ENCODE measurements at places on chromosomes 4 and X.

DNA sequence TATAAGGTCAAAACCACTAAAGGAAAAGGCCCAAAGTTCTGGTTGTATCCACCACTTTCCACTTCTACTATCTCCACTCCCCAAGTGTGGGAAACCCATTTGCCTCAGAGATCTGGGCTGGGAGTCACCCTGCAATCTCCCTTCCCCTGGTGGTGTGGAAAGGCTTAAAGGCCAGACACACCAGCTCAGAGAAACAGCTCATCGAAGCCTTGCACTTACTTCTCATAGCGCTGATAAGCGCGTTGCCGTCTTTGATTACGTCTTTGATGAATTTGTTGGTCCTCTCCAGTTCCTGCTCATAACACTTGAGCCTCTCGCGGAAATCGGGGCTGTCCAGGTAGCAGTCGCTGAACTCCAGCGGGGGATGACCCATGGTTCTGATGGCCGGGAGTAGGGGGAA lies 647 bp downstream of the OPHN1 start:
- no peak for DNase-seq

DNA sequence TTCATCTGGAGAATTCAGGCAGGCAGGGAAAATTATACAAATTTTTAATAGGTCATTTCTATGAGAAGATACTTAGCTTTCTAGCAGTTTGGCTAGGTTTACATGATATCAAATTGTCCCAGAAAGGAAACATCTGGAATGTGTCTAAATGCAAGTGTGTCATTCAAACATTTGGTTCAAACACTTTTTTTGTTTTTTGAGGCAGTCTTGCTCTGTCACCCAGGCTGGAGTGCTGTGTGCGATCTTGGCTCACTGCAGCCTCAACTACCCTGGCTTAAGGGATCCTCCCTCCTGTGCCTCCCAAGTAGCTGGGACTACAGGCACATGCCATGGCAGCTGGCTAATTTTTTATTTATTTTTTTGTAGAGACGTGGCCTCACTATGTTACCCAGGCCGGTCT lies 31.6 kb downstream of the SPARCL1 start:
- no peak for DNase-seq

- no peak for DNase-seq
Measured at GRCh38 chrX:69959712-69960111, 90.0 kb downstream of the AWAT2 start.

DNA sequence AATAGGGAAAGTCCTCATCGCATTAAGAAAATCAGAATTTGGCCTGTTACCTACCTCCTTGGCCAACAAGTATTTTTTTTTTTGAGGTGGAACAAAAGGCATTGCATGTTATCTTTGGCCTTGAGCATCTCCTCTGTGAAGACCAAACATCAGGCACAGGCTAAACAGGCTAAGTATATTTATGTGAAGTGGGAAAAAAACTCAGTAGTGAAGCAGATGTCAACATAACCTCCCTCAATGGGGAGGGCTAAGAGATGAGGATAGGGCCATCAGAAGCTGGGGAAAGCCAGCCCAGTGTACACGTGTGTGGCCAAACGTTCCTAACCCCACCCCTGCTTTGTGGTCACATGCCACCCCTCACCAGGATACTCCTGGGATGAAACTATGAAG lies 102.5 kb downstream of the FNIP2 start:
- no peak for DNase-seq

- DNase-seq, result no peak
Measured at GRCh38 chr4:2305766-2306501, 44.0 kb upstream of the MXD4 start.

DNA sequence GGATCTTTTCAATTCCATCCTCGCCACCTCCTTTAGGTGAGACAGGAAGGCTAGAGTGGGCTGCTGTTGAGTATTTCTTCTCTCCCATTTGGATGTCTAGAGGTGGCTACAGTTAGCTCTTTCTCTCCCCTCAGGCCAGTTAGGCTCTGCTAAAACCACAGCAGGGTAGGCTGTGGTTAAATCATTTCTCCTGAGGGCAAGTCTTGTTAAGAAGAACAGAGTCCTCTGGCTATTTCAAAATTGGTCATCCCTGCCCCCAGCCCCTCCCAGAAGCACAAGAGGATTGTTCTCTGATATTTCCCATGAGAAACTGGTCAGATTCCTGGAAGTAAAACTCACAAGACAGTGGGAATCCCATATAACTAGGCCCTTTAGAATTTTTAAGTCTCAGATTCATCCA lies 1359.5 kb downstream of the TECRL start:
- DNase-seq, result no peak

DNA sequence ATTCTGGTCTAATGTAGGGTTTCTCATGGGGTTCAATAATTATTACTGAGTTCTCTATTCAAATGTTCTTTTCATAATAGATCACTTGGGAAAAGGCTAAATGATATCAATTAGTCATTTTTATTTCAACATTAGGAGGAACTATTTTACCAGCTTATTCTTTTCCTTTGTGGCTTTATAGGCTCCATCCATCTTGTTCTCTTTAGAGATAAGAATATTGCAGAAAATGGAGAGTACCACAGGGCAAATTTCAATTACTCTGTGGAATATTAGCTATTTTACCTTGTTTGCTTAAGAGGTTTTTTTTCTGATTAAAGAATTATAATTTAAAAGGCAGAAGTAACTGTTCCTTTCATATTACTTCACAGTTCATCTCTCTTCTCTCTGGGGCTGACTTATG lies 55.8 kb downstream of the MAP9 start:
- DNase-seq, result no peak

DNA sequence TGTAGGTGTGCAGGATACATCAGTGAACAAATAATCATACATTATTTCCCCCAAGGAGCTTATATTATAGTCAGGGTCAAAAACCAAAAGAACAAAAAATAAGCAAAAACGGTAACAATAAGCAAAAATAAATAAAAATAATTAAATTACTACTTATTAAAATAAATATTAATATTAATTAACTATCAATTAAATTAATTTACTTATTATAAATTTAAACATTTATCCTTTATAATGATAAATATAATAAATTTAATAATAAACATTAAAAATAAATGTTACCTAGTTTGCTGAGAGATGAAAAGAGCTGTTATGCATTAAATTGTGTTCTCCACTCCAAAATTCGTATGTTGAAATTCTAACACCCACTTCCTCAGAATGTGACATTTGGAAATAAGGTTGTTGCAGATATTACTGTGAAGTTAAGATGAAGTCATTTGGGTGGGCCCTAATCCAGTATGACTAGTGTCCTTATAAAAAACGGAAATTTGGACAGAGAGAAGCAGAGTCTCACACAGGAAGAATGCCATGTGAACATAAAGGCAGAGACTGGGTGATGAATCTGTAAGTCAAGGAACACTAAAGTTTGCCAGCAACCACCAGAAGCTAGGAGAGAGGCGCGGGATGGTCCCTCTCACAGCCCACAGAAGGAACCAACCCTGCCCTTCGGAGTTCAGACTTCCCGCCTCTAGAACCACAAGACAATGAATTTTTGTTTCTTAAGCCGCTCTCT lies 67.2 kb upstream of the IBSP start:
- DNase-seq, result no peak

- DNase-seq, result no peak
Measured at GRCh38 chr4:185719500-185719858, 92.5 kb downstream of the SORBS2 start.

GRCh38 chr4:20983763-20984575 lies 283.7 kb downstream of the PACRGL start:
- peak; percentile 68 for DNase-seq

DNA sequence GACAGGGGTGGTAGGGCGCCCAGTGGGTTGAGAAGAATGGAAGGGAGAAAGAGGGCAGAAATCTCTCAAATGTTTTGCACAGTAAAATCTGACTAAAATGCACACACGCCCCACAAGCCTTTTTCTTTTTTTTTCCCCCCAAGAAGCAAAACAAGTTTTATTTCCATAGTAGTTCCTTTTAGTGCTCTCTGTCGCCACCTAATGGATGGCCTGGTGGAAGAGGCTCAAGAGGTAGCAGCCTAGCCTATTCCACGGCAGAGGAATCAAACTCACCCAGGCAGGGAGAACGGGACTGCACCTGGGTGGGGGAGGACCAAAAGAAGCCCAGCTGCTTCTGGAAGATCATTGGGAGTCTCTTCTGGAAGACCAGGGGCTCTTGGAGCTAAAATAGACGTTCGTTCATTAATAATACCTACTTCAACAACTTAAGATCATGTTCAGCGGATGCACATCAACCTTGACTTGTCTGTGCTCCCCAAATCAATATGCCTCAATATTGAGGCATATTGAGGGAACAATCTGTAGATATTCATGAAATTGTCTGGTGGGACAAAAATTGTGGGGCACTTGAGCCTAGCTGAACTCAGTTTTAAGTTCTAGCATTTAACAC lies 31.6 kb upstream of the IRAK1 start:
- peak; percentile 36 for DNase-seq

GRCh38 chrX:31603411-31604120 lies 531.7 kb upstream of the FTHL17 start:
- no peak for DNase-seq

- DNase-seq, result no peak
Measured at GRCh38 chr4:134326866-134327265, 125.3 kb upstream of the PABPC4L start.

GRCh38 chr4:98110214-98110613 lies 33.1 kb downstream of the STPG2 start:
- no peak for DNase-seq

GRCh38 chrX:675955-676295 lies 45.3 kb downstream of the SHOX start:
- no peak for DNase-seq

GRCh38 chr4:41600243-41600912 lies 62.4 kb downstream of the LIMCH1 start:
- no peak for DNase-seq

DNA sequence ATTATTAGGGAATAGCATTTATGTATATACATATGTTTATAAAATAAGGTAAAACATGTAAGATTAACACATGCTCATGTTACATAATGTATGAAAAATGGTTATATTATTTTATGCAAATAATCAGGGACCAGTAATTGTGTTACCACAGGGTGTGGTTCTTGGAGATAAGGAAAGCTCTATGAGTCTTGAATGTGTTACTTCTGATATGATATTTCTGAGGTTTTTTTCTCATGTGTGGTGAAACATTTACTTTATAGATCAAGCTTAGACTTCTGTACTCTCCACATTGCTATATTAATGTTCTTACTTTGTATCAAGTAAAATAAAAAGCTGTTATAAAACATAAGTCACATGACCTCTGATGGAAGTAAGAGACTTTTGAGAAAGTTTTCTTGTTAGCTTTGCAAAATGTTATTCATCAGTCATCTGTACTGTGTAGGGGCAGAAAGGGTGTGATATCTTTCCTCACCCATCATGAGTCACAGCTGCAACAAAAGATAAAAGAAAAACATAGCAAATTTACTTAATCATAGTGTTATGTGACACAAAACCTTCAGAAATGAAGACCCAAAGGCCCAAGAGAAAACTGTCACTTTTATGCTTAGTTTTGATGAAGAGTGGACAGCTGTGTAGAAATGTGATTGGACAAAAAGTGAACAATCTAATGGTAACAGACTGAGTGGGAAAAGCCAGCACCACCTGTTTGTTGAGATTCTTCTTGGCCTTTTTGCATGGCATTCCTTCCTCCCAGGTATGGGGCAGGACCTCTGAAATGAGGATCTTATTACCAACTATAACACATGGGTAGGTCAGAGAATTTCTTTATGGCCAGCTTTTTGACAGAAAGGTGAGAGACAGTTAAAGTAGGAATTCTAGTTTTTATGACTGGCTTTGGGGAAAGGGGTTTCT lies 632.3 kb downstream of the PDHA2 start:
- DNase-seq, result no peak

DNA sequence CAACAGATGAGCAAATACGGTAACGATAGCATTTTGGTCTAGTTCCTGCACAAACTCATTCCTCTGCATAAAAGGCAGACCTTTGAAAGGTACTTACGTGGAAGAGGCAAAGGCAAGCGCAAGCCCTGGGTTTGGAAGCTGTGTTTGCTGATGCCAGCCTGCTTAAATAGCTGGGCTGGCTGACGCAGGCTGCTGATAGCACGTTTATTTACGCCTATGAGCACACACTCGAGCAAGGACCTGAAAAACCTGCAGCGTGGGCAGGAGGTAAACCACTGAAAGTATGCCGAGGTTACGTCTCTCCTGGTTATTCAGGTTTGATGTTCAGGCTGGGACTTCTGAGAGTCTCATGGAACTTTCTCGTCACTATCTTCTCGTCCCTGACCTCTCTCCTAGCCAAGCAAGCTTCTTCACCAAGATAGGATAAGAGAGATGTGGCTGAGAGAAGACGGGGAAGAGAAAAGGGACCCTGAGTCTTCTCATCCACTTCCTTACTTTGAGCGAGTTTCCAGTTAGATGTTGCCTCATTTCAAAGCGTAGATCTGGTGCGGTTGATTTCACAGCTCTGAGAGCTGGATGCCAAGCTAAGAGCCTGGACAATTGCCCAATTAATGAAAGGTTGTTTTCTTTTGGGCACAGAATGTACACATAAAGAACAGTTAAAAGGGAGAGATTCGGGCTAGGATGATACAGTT lies at the start of gene HOPX:
Gene HOPX (minus strand): TSS at position 139 of the 695 bp plus-strand sequence. CDS start 23,480 bp downstream, outside the sequence.
- peak; percentile 10 for DNase-seq

GRCh38 chr4:61953386-61953785 lies 753.3 kb downstream of the ADGRL3 start:
- DNase-seq, result no peak

DNA sequence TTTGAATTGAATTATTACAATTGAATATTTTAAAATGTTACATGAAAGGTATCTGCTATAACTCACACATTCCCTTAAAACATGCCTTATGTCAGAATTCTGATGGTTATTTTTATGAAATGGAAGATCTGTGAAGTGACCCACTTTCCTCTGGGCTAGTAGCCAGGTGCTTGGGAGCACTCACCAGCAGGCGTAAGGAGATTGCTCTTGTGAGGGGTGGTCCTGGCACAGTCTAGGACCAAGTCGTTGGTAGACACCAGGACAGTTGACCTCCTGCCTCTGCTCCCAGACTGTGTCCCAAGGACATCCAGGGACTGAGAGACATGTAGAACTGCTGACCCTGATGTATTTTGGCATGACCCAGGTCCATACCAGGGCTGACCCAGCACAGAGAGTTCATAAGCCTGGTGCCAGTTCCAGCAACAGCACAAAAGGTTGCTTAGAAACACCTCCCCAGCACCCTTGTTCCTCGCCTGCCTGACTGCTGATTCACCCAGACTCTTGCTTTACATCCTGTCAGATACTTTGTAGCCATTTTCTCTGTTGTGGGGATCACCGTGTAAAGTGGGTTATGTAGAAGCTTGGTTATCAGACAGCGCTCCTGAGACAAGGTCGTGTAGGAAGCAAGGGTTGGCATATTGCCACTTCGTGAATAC lies 48.5 kb downstream of the NELFA start:
- DNase-seq, result no peak

GRCh38 chr4:1021386-1022050 lies 10.1 kb downstream of the FGFRL1 start:
- DNase-seq, result no peak

- no peak for DNase-seq
Measured at GRCh38 chr4:70000711-70001110, 4.9 kb downstream of the STATH start.

- DNase-seq, result no peak
Measured at GRCh38 chr4:25875281-25875745, 12.5 kb upstream of the SEL1L3 start.

DNA sequence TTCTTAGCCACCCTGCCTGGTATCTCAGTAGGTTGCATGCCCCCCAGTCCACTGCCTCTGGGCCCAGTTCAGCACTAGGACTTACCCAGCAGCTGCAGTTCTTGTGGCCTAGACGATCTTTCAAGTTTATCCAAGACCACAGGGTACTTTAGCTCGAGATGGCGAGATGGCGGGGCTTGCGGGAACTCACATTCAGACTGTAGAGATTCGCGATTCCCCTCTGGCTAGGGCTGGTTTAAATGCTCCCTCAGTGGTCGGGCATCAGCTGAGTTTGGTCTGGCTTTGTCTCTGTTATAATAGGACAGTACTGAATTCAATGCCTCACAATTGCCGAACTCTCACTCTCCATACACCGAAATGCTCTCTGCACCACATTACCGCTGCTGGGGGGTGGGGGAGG lies 18.4 kb upstream of the RFC1 start:
- DNase-seq, result no peak

Data from substantia nigra (tissue), 51 donors.